ENCODE measurements at places on chromosomes 13 and 19.
A peak's percentile ranks its signal among the peaks of the same experiment; 100 is the strongest.

- DNase-seq = no peak
Measured at GRCh38 chr13:24050796-24051715, 109.5 kb upstream of the SPATA13 start.

- DNase-seq = no peak
Measured at GRCh38 chr13:34350671-34351070, 532.7 kb downstream of the RFC3 start.

GRCh38 chr13:101584331-101584730 is 131.9 kb downstream of the ITGBL1 start:
- no peak for DNase-seq

DNA sequence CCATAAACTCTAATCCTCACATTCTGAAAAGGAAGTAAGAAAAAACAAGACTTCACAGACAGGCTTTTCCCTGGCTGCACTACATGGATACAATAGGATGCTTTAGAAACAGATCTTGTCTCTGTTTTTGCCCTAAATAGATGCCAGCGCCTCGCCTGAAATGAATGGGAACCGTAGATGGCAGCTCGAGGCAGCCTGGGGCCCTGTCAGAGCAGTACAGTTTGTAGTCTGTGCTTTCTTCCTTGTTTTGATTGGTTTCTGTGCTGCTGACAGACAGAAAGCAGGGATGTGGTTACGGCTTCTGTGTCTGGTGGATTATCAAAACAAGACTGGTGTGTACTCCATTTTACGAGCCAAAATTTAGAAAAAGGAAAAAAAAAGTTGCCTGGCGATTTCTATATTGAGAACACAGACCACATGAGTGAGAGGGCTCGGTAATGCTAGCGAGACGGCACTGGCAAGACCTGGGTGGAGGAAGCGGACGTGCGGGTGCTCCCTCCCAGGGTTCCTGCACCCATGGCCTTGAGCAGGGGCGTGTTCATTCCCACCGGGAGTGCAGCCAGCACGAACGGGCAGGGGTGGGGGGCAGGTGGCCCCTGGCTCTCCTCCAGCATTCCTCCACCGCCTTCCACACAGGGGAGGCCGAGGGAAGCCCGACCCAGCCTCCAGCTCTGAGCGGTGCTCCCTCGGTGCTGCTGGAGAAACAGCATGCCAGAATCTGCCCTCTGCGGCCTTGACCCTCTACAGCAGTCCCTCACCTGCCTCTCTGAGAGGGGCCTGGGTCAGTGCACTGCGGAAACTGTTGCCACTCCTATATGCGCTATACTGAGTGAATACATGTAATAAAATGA is 37.6 kb upstream of the C1QTNF9 start:
- DNase-seq = peak; percentile 59

DNA sequence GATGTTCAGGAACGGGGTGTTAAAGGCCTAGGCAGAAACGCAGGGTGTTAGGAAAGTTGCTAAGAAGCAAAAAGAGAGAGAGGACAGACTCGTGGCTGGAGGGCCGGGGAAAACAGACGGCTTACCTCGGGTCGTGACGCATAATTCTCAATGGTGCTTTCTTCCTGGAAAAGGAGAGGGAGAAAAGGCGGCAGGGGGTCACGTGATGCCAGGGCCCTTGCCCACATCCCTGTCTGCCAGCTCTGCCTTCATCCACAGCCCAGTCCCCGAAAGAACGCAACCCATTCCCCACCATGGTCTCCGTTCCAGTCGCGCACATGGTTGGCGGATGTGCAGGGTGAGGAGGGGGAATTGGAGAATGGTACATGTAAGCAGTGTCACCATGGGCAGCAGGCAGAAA is 1.6 kb downstream of the KRTDAP start:
- DNase-seq = no peak

GRCh38 chr13:48163061-48163460 is 68.2 kb upstream of the MED4 start:
- DNase-seq = no peak

DNA sequence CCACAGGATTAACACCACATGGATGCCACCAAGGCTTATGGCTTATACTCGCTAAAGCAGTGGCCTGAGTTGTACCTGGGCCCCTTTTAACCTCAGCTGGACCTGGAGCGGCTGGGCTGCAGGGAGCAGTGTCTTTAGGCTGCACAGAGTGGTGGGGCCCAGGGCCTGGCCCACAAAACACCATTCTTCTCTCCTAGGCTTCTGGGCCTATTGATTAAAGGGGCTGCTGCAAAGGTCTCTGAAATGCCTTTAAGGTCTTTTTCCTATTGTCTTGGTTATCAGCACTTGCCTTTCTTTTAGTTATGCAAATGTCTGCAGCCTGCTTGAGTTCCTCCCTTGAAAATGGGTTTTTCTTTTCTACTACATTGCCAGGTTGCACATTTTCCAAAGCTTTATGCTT is 973.9 kb upstream of the PRR20A start:
- no peak for DNase-seq

GRCh38 chr19:1626417-1627010 is 21.3 kb upstream of the UQCR11 start:
- DNase-seq = no peak

- DNase-seq = no peak
Measured at GRCh38 chr13:101098873-101099272, 317.4 kb downstream of the NALCN start.

DNA sequence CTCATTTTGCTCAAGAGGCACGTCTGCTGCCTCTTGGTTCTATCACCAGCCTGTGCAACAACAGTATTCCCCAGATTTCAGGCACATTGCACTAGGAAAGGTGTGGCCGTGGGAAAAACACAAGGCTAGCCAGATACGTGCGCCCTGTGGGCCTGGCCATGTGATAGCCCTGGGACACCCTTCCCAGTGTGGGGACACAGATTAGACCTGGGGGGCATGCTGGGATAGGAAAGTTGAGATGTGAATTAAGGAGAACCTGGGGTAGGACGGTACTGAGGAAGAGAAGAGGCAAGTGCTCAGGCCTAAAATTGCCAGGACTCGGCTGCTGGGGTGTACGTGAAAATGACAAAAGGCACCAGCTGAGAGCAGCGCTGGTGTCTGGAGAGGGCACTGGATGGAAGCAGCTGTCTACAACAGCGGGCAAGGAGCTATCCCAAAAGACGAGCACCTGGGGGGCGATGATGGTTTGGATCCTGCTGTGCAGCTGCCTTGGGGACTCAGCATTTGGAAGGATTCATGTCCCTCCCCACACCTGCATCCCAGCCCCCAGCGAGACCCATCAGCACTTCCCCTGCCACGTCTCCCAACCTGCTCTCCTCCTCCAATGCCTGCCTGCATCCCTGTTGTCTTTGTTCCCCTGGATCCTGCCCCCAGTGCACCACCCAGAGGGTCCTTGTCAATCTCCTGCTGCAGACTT is 54.3 kb downstream of the GGACT start:
- DNase-seq = no peak

DNA sequence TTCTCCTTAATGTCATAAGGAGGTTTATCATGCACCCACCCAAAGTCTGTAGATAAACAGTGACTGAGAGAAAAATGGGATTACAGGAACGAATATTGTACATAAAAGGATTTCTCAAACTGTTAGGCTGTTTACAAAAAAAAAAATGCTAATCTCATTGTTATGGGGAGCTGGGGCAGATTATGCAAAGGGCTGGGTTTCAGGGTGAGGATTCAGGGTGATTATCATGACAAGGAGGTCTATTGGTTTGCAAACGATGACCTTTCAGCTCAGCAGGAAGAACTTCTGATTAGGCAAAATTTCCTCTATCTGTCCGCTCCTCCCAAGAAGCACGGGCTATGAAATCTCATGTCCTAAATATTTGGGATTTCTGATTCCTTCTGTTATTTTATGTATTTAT is 41.4 kb downstream of the NLRP12 start:
- no peak for DNase-seq

GRCh38 chr13:98826146-98826545 is 73.7 kb upstream of the SLC15A1 start:
- no peak for DNase-seq

DNA sequence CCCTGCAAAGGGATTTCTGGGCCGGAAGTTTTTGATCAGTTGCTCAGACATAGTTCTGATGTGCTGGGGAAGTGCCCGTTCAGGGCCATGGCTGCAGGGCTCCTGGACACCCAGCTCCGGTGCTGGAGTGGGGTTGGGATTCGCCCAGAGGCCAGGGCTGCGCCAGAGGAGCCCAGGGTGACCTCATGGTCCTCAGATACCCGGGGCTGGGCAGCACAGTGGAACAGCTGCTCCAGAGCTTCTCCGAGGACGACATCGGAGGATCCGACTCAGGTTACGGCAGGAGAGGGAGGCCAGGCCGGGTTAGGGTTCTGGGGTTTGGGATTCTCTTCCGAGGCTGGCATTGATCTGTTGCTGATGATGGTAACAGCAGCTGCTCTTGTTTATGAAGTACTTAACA is 20.9 kb downstream of the CARM1 start:
- DNase-seq = no peak

DNA sequence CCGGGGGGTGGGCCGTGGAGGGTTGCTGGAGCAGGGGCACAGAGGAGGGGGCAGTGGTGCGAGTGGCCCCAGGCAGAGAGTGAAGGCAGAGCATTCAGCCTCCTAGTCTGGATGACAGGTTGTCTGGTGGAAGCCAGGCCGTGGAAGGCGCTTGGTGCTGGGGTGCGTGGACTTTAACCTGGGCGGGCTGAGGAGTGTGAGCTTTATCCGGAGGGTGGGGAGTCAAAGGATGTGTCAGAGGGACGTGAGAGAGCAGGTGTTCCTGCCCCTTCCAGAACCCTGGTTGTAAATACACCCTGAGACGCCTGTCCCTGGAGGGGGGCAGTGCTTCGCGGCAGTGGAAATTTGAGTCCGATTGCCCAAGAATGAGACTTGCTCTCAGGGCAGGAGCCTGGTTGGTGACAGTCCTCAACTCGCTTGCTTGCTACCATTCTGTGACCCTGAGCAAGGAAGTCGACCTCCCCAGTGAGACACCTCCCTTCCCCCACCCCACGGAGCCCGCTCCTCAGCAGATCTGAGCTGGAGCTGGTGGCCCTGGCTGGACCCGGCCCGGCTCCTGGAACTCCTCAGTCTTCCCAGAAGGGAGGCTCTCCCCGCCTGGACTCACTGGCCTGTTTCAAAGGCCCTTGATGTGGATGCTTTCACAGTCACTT is 2.3 kb downstream of the SPPL2B start:
- DNase-seq = no peak

- DNase-seq = no peak
Measured at GRCh38 chr19:1486720-1487575, 3.2 kb downstream of the PCSK4 start.

- no peak for DNase-seq
Measured at GRCh38 chr13:102286326-102286725, 115.5 kb downstream of the FGF14 start.

DNA sequence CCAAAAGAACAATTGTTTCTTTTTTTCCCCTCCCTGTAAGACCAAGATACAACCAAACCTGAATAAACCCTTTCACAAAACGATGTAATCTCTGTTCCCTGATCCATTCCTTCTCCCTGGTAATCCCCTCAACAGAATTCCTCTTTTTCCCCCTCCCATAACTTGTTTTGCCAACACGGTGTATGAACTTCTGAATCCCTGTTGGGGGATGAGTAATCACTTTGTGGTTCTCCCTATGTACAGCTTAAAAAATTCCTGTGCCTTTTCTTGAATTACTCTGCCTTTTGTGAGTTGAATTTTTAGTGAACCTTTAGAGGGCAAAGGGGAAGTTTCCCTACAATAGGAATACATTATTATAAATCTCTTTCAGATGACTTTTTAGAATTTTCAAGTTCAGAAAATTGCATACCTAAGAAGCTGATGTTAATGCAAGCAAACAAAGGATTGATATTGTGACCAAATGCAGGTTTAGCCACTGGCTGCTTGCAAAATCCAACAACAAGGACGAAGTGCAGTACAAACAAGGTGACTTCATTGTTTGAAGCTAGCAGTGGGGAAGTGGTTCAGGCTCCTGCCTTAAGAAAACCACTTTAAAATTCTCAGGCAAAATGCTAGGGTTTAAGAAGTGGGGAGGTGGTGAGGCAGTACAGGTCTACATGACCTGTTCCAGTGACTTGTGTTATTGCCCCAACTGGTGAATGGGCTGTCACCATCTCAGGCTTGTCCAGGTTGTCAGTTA is 15.0 kb upstream of the EPSTI1 start:
- DNase-seq = no peak

- no peak for DNase-seq
Measured at GRCh38 chr19:6032381-6032780, 54.4 kb upstream of the RANBP3 start.

DNA sequence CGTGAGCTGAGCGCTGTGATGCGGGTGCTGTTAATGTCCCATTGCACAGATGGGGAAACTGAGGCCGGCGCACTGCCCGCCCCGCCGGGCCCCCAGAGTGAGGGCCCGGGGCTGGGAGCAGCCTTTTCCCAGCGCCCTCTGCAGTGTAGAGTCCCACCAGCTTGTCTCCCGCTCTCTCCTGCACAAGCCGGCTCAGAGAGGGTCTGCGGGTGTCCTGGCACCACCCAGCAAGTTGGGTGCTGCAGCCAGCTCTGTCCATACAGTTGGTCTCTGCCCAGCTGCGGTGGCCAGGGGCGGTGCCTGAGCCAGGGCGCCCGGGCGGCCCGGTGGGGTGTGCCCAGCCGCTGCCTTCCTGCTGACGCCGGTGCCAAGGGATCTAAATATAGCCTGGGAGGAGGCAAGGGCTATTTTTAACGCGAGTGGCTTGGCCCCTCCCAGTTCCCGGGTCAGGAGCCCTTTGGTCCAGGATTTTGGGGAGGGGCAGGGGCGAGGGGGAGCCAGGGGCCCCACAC is 19.3 kb downstream of the GADD45B start:
- DNase-seq = no peak

- no peak for DNase-seq
Measured at GRCh38 chr13:19183676-19184075, 2.1 kb upstream of the TUBA3C start.

- DNase-seq = no peak
Measured at GRCh38 chr13:61294467-61295191, 121.0 kb downstream of the PCDH20 start.

GRCh38 chr13:108463340-108463739 is 166.1 kb upstream of the MYO16 start:
- DNase-seq = no peak

DNA sequence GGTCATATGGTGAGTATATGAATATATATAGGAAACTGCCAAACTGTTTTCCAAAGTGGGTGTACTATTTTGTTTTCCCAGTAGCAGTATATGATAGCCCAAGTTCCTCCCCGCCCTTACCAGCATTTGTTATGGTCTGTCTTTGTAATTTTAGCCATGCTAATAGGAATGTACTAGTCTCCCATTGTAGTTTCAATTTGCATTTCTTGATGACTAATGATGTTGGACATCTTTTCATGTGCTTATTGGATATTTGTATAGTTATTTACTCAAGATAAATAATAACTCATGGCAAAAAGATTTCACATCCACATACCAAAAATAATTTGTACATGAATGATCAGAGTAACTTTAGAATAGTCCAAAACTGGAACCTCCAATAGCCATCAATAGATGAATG is 75.3 kb upstream of the SERP2 start:
- no peak for DNase-seq
